ENCODE measurements at places on chromosomes 5 and 9.

GRCh38 chr9:79661279-79661678 lies 89.5 kb downstream of the TLE4 start:
- no peak for DNase-seq

- DNase-seq, result no peak
Measured at GRCh38 chr5:125323613-125324012, 577.2 kb upstream of the ZNF608 start.

- DNase-seq, result no peak
Measured at GRCh38 chr5:124747791-124748686, 1.6 kb upstream of the ZNF608 start.

GRCh38 chr9:122342323-122343050 lies 28.3 kb upstream of the PTGS1 start:
- no peak for DNase-seq

GRCh38 chr9:15420796-15421195 lies 1.9 kb upstream of the SNAPC3 start:
- no peak for DNase-seq

DNA sequence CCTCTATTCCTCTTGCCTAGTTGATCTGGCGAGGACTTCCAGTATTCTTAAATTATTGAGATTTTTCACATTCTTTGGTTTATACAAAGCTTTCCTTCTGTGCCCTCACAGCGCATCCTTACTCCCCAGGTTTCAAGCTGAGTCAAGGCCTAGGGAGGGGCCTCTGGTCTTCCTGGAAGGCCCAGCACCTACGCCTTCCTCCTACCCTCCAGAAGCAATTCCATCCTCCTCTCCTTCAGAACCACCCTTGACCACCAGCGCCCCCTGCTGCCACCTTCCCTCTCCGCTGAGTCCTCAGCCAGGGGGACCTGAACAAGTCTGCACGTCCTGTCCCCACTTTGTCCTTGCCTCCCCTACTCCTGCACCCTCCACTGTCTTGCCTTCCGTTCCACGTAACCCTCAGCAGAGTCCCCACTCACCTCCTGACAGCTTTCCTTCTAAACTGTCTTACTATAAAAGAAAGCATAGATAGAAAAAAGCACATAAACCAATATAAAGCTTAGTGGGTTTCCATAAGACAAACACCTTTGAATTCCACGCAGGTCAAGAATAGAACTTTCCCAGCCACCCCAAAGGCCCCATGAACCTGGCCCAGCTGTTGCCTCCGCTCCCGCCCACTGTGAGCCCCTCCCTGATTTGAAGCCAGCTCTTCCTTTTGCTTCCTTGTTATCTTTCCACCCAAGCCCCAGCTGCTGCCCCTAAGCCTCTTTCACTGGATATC lies 63.0 kb upstream of the CTSL start:
- DNase-seq, result no peak

- DNase-seq, result no peak
Measured at GRCh38 chr9:95836072-95836471, 39.4 kb upstream of the ERCC6L2 start.

- no peak for DNase-seq
Measured at GRCh38 chr5:168661593-168662485, 82.7 kb upstream of the PANK3 start.

All from right renal pelvis (tissue), 4 donors.